Prostate gland (tissue), 2 donors: ENCODE measurements at places on chromosomes 3 and 15.

DNA sequence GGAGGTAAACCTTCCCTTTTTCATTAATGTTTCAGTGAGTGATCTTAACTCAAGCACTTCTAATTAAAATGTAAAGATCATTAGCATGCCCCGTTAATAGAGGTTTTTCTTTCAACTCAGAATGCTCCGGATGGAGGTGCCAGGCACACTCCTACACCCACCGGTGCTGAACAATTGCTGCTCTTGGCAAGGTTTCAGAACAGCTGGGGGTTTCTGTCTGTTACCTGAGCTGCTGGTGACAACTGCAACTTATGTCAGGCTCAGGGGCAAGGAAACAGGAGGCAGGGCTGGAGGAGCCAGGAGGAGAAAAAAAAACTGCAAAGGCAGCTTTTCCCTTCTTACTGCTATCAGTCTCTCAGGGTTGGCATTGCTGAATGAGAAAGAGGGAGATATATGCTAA lies 250.1 kb downstream of the DIPK2A start:
- DNase-seq: no peak

GRCh38 chr15:92637626-92638025 lies 17.9 kb downstream of the FAM174B start:
- no peak for DNase-seq

GRCh38 chr3:157785102-157785826 lies 282.0 kb upstream of the VEPH1 start:
- DNase-seq: no peak

- no peak for DNase-seq
These were observed 208.1 kb downstream of the OSBPL10 start for GRCh38 chr3:31772758-31773473.

- no peak for DNase-seq
These were observed 53.8 kb upstream of the TPM1 start for GRCh38 chr15:62988701-62989100.

DNA sequence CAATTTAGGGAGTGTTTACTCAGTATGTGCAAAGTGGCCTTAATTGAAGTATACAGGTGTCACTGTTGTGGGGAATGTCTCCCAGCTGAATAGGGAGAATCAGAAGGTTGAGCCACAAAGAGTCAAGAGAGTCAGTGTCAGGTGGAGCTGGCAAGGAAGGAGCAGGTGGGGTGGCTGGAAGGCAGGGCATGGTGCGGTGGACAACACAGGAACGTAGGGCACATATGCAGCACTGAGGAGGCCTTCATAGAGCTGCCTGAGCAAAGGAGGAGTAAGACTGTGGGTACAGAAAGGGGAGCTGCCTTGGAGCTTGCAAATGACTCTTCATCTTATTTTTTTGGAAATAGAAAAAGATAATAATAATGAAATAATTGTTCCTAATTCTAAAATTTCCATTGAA lies 20.0 kb downstream of the ARHGEF3 start:
- DNase-seq: no peak

DNA sequence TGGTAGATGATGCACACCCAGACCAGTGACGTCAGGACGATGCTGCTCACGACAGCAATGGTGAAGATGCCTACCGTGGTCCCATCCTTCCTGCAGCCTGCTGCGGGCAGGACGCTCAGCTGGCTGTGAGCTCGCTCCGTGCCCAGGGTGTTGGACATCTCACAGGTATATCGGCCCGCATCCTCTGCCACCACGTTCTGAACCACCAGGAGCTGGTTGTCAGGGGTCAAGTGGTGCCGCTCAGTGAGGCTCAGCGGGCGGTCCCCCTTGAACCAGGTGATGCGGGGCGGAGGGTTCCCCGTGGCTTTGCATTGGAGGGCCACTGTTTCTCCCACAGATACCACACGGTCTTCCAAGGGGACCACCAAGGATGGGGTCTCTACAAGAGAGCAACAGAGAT lies 117.8 kb downstream of the LRIG1 start:
- DNase-seq: no peak

DNA sequence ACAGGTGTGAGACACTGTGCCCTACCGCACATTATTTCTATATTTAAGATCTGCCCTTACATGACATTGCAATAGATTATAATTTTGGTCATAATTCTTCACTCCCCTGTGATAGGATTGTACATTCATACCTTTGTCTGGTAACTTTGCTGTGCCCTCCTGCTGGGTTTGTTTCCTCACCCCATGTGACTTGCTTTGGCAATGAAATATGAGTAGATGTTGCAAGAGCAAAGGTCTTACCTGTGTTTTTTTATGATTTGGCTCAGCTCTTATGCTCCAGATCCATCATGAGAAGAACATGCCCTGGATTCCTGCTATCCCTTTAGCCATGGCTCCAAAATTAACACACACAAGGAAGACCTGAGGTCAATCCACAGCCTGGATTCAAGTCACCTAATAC lies 137.7 kb upstream of the EOMES start:
- no peak for DNase-seq

DNA sequence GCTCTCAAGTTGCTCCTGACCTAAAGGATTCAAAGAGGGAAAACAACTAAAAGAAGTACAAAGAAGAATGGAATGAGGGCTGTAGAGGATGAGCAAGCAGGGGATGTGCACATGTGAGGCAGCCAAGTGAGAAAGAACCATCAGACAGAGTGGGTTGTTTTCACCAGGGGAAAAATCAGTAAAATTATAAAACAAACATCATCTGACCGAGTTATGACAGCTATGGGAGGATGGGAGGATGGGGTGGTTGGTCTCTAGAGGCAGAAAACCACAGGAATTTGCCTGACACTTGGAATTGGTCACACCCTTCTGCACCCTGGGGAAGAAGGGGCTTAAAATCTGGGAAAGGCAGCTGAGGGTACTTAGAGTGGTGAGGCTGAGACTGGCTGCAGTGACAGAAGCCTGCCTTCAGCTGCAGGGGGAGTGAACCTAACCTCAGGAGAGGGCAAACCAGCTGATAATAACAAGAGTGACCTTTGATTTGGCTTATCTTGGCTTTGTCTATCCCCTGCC lies 10.1 kb downstream of the ARHGAP31 start:
- no peak for DNase-seq

- no peak for DNase-seq
These were observed 10.1 kb downstream of the PDCD6IP start for GRCh38 chr3:33808559-33808958.

DNA sequence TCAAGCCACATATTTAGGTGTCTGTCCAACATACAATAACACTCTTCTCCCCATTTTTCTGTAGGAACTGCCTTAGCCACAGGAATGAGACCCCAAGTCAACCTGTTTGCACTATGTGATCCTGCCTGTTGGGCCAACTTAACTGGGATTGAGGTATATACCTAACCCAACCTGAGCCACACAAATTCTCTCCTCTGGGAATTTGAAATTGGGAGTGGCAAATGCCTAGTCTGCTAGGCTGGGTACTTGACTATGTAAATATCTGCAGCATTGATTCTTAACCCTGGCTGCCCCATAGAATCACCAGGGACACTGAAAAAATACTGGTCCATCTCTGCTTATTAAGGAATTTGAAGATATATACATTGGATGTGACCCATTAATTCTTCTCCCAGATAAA lies 35.2 kb upstream of the TNIK start:
- DNase-seq: no peak

- DNase-seq: no peak
These were observed 99.1 kb upstream of the SEMA6D start for GRCh38 chr15:47618241-47618640.

DNA sequence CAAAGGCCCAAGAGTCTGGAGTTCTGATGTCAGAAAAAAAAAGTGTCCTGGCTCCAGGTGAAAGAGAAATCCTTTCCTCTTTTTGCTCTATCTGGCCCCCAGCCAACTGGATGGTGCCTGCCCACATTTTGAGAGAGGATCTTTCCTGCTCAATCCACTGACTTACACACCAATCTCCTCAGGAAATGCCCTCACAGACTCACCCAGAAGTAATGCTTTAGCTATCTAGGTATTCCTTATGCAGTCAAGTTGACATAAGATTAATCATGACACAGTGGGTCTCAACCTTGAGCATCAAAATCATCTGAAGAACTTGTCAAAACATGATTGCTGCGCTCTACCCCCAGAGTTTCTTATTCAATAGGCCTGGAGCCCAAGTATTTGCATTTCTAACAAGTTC lies 31.2 kb downstream of the STRIT1 start:
- DNase-seq: no peak

DNA sequence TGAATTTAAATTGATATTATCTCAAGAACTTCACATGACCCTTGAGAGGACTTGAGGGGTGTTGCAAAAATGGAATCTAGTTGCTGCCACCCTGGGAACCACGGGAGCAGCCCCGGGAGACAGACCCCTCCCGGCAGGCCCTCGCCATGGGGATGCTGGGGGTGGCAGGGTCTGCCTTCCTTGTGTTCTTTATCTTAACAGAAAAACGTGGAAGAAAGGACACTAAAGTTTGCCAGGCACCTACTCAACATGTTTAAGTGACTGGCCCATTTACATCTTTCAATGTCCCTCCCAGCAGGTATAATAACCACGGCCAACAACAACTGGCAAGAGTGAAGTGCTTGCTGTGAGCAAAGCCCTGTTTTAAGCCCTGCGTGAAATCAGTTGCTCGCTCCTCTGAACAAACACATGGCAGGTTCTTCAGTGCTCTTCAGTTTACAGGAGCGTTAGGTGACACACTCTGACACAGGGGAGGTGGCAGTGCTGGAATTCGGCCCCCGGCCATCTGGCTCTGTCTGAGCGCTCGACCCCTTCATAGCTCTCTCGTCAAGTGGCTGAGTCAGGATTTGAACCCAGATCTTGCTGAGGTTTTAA lies 112.5 kb downstream of the ASB7 start:
- no peak for DNase-seq

GRCh38 chr3:149820183-149820582 lies 7.2 kb downstream of the RNF13 start:
- DNase-seq: no peak

DNA sequence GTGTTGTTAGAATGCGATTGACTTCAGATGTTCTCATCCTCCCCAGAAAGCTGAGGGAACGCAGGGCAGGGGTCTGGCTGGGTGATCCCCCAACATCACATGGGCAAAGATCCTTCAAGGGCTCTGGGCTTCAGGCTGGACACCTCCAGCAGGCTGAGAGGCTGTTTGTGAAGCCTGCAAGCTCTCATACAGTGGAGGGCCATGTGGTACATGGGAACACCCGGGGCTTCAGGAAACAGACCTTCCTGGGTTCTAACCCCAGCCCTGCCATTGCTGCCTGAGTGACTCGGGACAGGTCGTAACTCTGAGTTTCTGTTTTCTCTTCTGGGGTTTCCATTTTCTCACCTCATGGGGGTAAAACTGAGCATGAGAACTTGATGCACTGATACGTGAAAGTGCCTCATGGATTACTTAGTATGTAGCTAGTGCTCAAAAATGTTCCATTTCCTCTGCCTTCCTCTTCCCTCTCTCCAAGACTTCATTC lies 81.2 kb downstream of the TLE3 start:
- DNase-seq: no peak

DNA sequence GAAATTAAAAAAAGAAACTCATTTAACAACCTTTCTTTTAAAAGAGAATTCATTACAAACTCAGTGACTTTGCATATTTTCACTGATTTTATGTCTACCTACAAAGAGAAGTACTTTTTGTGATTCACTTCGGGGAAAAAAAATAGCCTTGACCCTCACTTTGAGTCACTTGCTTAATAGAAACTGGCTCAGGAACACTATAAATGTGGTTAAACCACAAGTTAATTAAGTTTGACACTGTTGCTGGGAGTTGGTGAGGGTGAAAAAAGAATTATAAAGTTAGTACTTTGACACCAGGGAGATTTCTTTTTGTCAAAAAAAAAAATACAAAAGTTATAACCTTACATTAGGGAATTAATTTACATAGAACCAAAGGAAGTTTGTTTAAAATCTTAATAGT lies 810.9 kb downstream of the NR2F2 start:
- DNase-seq: no peak

DNA sequence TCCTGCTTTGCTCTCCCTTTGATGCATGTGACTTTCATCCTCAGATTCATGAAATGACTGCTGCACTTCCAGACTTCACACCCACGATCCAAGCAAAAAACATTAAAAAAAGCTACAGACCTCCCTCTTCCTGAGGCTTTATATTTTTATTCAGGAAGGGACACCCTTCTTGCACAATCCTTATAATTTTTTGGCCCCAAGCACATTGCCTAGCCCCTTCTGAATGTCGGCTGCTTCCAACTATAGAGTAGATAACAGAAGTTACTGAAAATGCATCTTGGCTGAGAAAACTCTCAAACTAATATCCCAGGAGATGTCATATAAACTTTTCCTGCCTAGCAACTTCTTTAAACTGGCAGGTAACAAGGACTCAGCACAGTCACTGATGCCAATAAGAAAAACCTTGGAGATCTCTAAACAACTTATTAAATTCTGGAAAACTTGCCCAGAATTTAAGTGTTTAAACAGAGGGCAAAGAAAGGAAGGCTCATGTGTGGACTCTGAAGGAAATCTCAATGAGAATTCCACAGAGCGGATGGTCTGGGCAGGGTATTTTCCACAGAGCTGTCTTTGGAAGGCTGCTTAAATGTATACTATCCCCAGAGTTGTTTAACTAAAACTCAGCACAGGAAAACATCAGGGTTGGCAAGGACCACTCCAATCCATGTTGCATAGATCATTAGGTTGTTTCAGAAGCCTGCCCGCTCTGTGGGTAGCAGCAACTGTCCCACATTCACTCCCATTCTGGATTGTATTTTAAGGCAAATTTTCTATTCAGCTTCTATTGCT lies 746.8 kb upstream of the LMCD1 start:
- no peak for DNase-seq

GRCh38 chr3:4401441-4401840 lies 65.6 kb downstream of the SUMF1 start:
- DNase-seq: no peak

GRCh38 chr3:54494209-54494608 lies 371.9 kb downstream of the CACNA2D3 start:
- no peak for DNase-seq

DNA sequence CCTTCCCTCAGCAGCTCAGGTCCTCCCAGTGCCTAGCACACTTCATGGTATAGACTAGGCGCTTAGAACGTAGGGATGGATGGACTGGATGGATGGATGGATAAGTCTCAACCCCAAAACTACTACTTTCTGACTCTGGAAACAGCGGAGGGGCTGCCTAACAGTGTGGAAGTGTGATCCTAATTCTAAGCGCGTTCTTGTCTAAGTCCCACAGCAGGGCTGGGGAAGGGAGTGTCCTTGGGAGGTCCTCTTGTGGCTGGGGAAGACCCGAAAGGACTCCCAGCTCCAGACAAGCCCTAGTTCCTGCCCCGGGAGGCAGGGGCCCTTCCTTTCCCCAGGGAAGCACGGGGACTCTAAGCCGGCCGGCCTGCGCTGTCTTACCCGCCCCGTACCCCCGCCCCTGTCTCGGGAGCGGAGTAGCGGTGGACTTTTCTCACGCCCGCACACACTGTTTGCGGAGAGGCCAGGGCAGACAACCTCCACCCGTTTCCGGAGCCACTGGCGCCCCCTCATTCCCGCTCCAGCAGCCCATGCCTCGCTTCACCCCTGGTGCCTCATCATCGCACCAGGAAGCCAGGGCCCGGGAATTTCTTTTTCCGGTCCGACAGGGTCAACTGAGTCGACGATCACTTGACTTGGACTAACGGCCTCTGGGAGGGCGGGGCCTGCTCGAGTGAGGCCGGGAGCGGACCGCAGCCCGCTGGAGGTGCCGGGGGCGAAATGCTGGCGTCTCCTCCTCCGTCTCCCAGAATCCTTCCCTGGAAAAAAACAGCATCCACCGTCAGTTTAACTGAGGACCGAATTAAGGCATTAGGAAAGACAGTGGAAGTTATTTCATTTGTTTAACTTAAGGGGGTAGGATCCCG lies 133.3 kb downstream of the TBC1D2B start:
- peak; percentile 55 for DNase-seq
